ENCODE measurements at places on chromosomes 16 and 17.

GRCh38 chr16:35252356-35252936 lies 1793.0 kb downstream of the TP53TG3F start:
- DNase-seq = no peak

DNA sequence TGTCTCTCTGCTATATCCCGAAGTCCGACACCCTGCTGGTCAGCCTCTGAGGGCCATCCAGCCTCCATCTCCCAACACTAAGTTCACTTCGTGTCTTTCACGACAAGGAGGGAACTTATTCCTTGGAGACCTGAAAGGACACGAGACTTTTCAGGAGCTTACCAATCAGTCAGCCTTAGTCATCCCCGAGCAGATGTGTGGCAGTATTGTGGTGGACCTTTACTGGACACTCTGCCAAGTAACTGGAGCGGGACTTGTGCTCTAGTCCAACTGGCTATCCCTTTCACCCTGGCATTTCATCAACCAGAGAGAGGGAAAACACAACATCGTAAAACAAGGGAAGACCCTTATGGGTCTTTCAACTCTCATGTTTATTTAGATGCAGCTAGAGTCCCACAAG lies 87.1 kb downstream of the EMP2 start:
- DNase-seq = no peak

GRCh38 chr17:39198186-39198566 lies 707 bp upstream of the CACNB1 start:
- DNase-seq = no peak

DNA sequence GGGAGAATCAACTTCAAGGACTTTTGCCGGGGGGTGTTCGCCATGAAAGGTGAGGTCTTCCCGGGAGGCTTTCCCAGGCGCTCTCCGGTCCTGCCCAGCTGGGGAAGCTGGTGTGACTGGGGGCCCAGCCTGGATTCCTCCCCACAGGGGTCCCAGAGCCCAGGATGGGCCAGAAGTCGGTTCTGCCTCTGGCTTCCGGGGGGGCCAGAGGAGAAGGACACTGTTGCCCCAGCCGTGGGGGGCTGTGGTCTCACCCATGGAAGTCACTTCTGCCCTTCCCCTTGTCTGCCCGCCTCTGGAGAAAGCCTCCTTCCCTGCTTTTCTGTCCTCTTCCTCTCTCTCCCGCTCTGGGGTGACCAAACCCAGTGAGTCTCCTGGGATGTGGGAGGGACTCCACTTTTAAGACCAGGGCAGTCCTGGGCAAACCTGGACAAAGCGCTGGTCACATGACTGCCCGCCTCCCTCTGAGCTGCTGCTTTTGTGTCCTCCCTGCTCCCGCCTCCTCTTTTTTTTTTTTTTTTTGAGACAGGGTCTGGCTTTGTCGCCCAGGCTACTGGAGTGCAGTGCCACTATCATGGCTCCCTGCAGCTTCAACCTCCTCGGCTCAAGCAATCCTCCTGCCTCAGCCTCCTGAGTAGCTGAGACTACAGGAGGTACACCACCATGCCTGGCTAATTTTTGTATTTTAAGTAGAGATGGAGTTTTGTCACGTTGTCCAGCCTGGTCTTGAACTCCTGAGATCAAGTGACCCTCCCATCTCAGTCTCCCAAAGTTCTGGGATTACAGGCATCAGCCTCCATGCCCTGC lies 40.6 kb downstream of the RAB11FIP4 start:
- peak; percentile 33 for DNase-seq

DNA sequence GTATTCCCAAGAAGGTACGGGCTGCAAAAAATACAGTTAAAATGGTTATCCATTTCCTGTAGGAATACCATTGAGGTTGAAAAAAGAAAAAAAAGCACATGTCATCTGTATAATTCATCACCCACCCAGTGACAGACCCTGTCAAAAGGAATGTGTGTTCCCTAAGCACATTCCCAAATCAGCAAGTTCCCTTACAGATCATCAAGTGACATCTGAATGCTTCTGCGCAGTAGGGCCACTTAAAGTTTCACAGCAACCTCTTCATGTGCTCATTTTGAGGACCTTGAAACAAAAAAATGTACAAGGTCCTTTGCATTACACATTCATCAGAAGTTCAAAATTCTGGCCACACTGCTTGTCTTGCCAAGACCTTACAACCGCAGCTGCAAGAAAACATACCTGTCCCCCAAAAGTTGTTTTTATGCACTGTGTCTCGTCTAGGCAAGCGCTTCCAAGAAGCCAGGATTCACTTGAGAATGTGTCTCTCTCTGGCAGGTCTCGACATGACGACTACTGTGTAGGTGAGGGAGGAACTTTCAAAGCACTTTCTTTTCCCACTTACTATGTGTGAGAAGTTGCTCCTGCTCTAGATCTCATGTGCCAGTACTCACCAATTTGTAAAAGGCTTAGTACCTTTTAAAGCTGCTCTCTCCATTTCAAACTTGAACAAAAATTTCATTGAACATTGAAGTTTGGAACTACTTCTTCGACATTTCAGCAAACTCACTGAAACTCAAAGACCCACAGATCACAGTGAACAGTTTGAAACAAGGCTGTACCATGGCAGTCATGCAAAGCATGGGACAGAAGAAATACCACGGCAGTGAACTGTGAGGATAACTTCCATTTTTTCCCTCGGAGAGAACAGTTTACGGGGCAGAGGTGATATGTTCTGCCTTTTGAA lies 4.3 kb upstream of the POLG2 start:
- no peak for DNase-seq

GRCh38 chr17:16398270-16399267 lies 16.8 kb upstream of the TRPV2 start:
- no peak for DNase-seq

DNA sequence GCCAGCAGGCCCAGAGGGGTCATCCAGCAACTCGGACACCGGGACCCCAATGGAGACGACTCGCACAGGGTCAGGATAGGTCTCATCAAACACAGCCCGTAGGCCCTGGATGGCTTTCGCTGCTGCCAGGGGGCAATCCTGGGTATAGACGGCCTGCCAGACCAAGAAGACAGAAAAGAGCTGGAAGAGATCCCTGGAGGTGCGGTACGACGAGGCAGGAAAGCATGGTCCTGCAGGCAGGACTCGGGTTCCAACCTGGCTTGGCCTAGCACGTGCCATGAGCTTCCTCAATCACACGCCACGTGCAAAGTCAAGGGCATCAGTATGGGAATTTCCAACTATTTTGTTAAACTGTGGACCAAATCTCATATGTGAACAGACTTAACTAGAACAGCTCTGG lies 6.3 kb upstream of the EXOSC6 start:
- DNase-seq = no peak

- DNase-seq = no peak
These were observed 10.3 kb downstream of the ZNF469 start for GRCh38 chr16:88393034-88393433.

- no peak for DNase-seq
These were observed 5.1 kb downstream of the SNAI3 start for GRCh38 chr16:88681084-88681680.

GRCh38 chr17:40526668-40527067 lies 25.2 kb upstream of the TNS4 start:
- DNase-seq = no peak

GRCh38 chr16:86498671-86499439 lies 11.5 kb upstream of the FOXF1 start:
- DNase-seq = no peak

DNA sequence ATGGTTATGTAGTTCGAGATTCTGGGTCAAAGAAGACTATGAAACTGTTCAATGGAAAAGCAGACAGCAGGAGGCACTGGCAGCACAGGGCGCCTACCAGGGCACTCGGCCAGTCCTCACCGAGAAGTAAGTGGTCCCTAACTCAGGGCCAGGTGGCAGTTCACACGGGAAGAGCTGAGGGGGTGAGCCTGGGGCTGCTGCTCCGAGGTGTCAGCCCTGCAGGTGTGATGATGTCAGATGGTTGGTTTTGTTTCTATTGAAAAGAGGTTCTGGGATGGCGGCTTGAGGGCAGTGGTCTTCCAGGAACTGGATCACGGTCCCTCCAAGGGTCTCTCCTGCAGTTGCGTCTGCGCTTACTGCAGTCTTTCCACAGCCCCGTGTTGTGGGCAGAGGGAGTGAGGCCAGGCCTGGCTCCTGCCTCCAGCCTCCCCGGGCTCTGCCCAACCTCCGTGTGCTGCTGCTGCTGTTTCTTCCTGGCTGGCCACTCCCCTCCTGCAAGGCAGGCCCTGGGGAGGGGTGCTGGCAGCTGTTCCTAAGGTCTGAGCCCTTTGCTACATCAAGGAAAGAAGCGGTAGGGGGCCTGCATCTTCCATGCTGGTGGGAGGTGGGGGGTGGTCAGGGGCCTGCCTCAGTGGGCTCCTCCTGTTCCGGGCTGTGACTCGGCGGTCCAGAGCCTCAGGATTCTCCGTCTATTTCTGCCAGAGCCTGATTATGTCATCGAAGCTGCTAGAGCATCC lies 22.6 kb downstream of the RNF213 start:
- DNase-seq = no peak

- DNase-seq = no peak
These were observed 86.2 kb upstream of the CDC42EP4 start for GRCh38 chr17:73397856-73398540.

DNA sequence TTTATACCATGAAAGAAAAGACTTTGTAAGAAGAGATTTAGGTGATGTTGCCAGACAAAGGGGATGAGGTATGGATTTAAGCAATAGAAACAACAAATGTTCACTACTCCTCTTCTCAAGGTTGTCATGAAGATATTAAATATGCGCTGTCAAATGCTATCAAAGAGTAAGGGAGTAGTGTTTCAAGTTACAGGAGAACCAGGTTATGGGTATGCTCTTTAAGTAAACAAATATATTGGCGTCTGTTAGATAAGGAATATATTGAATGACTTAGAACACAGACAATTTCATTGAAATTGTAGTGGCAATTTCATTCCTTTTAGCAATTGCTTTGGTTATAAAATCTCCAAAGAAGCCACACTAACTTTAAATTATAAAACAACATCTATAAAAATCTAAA lies 229.0 kb downstream of the FTO start:
- no peak for DNase-seq

DNA sequence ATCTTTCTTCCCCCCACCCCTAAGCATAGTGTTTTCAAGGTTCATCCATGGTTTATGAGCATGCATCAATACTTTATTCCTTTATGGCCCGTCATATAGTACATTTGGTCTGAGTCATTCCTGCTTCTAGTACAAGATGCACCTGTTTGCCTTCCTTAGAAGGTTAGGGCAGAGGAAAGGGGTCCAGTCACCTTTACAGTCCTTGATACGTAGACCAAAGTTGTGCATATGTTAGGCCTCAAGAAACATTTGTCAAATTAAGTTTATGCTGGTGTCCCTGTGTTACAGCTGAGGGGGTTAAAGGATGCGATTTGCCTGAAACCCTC lies 1.4 kb downstream of the CYB5D2 start:
- no peak for DNase-seq

- no peak for DNase-seq
These were observed 445.4 kb upstream of the GOT2 start for GRCh38 chr16:59179446-59180082.

GRCh38 chr17:81400154-81400977 lies 5.1 kb downstream of the BAHCC1 start:
- DNase-seq = peak; percentile 58

GRCh38 chr16:401468-402348 lies at the start of gene DECR2:
Gene DECR2 (plus strand): TSS chr16:401885. CDS start chr16:401964, 79 bp downstream.
- peak; percentile 100 for DNase-seq

DNA sequence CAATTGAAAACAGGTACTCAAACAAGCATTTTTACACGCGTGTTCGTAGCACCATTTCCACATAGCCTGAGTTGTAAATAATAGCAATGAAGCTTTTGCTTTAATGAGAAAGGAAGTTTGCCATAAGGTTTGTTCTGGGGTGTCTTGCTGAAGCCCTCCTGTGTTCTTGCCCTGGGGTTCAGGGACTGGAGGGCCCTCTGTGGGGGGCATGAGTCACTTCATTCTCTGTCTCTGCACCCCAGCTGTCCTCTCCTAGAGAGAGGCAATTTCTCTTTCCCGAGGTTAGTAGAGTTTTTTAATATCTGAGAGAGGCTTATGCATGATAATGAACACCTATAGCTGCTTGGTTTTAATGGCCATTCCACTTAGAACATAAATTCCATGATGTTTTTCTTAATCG lies 9.6 kb downstream of the AFMID start:
- DNase-seq = no peak

DNA sequence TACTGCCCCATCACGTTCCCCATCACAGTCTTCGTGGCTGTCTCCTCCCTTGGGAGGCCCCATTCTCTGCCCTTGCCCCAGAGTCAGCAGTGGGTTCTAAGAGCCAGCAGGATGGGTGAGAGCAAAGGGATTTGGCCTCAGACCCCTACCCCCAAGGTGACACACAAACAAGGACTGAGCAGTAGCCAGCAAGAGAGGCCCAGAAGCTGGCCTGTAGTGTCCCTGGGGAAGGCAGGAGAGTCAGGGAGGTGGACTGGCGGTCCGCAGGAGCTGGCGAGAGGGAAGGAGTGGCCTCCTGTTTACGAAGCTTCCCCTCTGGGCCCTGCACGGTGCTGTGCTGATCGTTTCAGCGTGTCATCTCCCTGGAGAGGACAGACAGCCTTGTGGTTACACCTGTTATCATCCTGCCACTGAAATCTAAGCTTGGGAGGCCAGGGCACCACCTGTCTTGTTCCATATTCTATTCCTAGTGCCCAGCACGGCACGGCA lies 8.4 kb downstream of the WDR81 start:
- no peak for DNase-seq

GRCh38 chr17:8451933-8452614 lies 16.4 kb downstream of the NDEL1 start:
- no peak for DNase-seq

DNA sequence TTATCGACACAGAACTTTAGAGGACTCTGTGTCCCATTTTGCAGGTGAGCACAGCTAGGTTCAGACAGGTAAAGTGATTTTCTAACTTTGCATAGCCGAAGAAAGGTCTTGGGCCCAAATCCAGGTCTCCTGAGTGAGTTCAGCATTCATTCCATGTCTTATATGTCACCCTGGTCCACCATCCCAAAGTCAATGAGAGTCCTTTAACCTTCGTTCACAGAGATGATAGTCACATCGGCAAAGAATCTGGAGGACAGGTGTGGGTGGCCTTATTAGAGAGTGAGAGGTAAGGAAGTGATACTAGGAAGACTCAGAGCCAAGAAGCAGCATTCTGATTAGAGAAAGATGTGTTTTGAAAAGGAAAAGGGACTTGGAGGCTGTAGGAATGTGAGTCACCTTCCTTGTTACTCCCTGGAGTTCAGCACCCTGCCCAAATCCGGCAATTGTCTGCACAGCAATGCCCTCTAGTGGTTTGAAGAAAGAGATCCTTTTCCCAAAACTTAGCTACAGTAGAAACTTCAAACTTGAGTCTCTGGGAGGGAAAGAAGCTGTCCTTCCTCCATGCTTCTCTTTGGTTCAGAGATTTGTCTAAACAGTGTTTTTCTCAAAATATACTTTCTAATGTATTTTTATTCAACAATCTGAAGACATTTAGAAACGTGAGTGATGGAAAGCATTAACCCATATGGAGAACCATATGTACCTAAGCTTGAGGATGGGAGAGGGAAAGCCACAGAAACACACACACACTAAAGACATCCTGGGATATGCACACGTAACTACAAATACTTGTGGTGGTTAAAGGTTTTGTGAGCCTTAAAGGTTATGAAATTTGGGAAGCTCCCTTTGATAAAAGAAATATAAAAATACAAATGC lies 96.4 kb upstream of the SHISA6 start:
- peak; percentile 45 for DNase-seq

GRCh38 chr17:49564638-49565037 lies 11.0 kb upstream of the NXPH3 start:
- no peak for DNase-seq

Measured in nephron progenitor cell (in vitro differentiated cells).